ENCODE measurements at places on chromosomes 5 and 9. TPM values are rescaled to one million over a fixed set of nuclear protein-coding genes. Genes with fewer than 3 reads are reported as not detected.

Gene PCDHA12
- 0.60 TPM for total RNA-seq

Gene TIMD4
- total RNA-seq: not detected

GRCh38 chr5:56802205-56802604 lies 13.1 kb upstream of the MAP3K1 start:
- no peak for DNase-seq

- DNase-seq: no peak
Observed at GRCh38 chr5:161216877-161217276, 329.6 kb downstream of the GABRB2 start.

GRCh38 chr9:136939996-136940525 lies 4.5 kb downstream of the FBXW5 start:
- DNase-seq: no peak

Data from H4 (cell line).